NCI-H1436 treated with DMSO at 0.1 percent for 48 hours (cell line): ENCODE measurements at places on chromosomes 4 and X.

- DNase-seq: no peak
Observed at GRCh38 chr4:169030562-169030982, 20.5 kb upstream of the CBR4 start.

DNA sequence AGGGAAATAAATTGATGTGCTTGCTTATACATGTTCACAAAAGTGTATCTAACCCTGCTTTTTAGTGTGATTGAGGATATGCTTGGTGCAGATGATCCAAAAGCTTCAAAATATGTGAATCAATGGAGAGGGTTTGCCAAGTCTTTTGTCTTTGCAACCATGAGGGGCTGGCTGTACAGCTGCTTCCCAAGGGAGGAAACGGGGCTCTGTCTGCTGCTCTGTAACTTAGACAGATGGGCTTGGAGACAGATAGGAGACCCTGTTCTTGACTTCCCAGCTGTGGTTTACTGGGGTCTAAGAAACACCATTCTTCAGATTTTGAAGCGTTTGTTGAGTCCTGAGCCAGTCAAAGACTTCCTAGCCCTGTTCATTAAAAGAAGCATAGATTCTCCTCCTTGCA is 152.3 kb downstream of the DCLK2 start:
- no peak for DNase-seq

DNA sequence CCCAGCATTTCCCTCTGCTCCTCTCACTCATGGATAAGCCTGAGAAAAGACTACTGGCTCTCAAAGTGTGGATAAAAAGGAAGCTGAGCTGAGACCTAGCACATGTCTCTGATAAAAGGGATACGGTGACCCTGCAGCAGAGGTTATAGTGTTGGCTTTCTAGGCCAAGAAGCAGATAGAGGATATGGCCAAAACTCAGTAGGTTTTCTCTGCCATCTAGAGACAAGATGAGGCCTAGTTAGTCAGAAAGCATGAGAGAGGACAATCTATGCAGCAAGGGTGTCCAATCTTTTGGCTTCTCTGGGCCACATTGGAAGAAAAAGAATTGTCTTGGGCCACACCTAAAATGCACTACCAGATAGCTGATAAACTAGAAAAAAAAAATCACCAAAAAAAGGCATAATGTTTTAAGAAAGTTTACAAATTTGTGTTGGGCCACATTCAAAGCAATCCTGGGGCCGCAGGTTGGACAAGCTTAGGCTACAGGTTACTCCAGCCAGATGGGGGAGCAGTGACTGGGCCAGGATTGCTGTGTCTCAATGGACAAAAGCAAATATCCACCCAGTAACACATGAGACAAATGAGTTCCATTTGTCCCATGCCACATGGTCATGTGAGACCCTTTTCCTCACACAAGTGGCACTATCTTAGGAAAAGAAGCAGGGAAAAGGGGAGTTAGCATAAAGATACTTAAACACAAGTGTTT is 411.4 kb downstream of the INPP4B start:
- DNase-seq: no peak

- no peak for DNase-seq
Observed at GRCh38 chr4:126553248-126553647, 1079.5 kb upstream of the INTU start.

DNA sequence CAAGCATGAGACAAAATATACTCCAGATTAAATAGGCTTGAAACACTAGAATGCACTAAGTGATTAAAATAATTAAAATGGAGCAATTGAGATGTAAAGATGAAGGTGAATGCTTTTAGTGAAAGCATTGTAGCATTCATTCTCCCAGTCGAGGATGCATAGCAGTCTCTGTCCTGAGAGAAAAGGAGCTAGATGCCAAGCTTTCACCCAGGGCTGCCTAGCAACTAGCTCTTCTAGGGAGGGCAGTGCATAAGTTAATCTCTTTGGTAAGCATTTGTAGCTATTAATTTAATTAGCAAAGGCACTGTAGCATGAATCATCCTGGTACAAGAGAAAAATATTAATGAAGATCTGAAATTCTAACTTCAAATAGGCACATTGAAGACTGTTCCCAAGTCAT is 1014.8 kb downstream of the C4orf33 start:
- DNase-seq: no peak

- DNase-seq: no peak
Observed at GRCh38 chr4:152073351-152074087, 312.7 kb upstream of the GATB start.

DNA sequence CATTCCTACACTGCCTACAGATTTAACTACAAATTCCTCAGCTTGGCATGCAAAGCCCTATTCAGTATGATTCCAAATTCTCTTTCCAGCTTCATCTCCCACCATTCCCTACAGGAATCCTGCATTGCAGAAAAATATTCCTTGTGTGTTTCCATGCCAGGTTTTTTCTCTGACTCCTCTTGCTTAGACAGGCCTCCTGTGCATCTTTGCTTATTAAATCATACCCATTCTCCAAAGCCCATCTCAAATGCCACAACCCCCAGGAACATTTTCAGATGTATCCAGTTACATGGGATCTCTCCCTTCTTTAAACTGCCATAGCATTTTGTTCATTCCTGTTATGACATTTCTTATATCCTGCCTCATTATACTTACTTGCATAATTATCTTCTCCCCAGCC is 106.4 kb upstream of the GRIA3 start:
- no peak for DNase-seq

- no peak for DNase-seq
Observed at GRCh38 chrX:11504234-11504633, 161.5 kb downstream of the ARHGAP6 start.

DNA sequence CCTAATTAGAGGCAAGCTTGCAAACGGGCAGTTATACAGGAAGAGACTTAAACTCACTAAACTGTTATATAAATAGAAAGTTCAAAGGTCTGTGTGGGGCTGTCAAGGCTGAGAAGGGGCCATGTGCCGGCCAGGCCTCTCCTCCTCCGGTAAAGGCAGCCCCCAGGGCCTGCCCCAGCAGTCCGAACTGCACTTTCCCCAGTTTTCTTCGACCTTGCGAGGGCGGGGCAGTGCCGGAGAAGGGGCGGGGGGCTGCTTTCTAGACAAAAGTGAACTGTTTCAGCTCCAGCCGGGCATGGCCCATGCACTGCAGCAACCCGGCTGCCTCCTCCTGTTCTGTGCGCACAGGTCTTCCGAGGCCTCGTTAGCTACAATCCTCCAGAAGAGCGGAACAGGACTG is 4.1 kb downstream of the AFF2 start:
- DNase-seq: no peak

- DNase-seq: no peak
Observed at GRCh38 chrX:68196939-68197791, 236.1 kb downstream of the OPHN1 start.

DNA sequence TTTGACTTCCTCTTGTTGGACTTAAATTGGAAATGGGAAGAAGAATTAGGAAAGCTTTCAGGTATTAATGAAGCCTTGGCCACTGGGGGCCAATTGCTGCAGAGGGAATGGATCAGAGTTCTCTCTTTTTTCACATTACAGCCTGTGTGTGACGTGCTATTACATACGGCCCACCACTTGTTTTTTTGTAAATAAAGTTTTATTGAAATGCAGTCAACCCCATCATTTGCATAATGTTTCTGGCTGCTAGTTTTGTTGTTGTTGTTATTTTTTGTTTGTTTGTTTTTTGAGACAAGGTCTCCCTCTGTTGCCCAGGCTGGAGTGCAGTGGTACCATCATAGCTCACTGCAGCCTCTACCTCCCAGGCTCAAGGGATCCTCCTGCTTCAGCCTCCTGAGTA is 98.4 kb downstream of the ASMT start:
- no peak for DNase-seq

DNA sequence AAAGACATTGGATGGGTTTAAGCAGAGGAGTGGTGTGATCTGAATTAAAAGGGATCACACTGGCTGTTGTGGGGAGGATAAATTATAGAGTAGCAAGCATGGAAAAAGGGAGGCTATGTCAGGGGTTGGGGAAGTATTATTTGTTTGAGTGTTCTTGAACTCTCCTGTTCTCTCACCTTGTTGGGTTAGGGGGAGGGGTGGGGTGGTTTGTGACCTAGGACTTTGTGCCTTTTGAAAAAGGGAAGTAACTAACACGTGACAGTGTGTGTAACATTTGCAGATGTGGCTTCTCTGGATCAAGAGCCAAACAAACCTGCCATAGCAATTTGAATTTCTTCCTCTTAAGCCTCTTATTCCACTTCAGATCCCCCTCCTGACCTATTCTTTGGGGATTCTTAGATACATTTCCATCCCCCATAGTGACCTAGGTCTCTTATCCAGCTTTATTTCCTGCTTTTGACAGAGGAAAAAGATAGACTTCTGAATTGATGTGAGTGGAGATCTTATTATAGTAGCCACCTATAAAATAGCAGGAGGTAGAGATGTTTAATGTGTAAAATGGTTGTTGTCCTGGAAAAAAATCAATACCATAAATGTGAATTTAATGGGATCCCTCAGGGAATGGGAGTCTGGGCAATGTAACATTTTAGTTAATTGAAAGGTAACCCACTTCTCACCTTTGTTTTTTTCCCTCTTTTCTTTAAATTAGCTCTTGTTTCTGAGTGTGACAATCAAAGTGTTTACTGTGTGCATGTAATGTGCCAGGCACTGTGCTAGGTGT is 120.4 kb downstream of the CT47B1 start:
- DNase-seq: no peak

GRCh38 chr4:108172753-108173598 is 4.2 kb upstream of the LEF1 start:
- no peak for DNase-seq

DNA sequence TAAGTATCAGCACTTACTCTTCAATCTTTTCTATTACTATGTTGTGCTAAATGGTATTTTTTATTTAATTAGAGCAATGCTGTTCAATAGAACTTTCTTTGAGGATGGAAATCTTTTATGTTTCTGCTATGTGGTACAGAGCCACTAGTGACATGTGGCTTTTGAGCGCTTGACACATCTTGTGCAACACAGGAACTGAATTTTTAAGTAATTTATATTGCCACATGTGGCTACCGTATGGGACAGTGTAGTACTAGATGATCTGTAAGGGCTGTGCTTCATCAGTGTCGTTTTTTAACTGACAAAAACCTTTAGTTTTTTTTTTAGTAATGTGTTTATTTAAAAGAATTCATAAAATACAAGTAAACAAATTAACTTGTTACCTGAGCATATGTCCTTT is 22.4 kb downstream of the HPRT1 start:
- DNase-seq: no peak

DNA sequence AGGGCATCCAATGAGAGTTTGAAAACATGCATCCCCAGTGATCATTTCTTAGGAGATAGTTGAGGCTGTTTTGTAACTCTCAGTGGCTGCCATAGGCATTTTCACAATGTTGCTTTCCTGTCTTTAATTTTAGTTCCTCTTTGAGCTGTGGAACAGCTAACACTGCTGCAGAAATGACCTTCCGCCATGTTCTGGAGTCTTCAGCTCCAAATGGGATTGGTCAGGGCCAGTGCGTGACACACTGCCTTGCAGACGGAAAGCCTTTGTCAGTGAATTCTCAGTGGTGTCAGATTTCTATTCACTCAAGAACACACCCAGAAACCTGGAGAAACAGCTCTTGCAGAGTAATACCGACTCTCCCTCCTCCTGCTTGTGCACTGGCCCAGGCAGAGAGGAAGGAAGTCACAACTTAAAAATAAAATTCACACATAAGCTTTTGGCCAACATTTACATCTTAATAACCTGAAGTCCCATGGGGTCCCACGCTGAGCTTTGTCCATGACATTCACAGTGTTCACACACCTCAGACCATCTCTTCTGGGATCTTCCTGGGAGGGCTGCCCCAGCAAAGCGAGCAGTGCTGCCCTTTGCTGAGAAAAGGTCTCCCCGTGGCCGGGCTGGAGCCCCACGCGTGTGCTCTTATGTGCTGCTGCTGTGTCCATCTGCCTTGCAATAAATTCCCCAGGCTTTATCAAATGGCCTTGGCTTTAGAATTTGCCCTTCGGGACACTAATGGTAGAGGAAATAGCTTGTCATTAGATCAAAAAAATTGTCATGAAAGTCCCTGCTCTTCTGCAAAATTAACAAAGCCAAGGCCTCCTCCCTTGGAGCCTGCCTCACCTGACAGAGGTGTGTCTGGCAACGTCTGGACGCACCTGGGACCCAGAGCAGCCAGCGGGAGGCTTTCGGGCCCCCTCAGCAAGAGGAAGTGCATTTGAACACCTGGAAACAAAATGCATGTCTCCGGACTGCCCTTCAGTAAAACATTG is 126.8 kb downstream of the IRF2 start:
- peak; percentile 85 for DNase-seq

- no peak for DNase-seq
Observed at GRCh38 chr4:24933684-24934275, 20.9 kb upstream of the CCDC149 start.

DNA sequence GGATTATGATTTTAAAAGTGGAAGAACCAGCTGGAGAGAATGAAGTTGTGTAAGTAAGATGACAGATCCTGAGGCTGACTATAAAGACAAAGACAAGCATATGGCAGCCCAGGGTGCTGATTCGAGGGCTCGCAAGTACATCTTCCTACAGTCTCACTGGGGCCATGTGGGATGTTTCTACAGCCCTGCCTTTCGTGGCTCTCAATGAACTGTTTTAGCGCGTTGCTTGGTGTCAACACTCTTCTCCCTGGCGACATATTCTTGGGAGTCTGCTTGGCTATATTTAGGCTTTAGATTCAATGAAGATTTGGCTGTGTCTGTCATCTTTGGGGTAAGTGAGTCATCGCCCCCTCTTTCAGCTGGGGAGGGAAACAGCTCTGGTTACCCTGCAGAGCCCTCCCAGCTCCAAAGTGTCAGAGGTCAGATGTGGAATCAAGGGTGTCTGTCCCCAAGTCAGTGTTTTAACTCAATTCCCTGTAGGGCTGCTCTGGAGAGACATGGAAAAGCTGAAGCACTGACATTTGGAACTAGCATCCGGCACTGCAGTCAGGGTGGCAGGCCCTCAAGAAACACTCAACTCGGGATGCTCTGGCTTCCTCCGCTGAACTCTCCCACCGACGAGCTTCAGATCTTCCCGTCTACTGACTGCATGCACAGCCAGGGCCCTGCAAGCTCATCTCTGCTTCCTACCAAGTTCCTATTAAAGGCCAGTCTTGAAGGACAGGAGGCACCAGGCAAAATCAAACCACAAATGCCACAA is 65.7 kb downstream of the GATB start:
- DNase-seq: no peak

- no peak for DNase-seq
Observed at GRCh38 chrX:37995428-37995827, 10.9 kb upstream of the SYTL5 start.

DNA sequence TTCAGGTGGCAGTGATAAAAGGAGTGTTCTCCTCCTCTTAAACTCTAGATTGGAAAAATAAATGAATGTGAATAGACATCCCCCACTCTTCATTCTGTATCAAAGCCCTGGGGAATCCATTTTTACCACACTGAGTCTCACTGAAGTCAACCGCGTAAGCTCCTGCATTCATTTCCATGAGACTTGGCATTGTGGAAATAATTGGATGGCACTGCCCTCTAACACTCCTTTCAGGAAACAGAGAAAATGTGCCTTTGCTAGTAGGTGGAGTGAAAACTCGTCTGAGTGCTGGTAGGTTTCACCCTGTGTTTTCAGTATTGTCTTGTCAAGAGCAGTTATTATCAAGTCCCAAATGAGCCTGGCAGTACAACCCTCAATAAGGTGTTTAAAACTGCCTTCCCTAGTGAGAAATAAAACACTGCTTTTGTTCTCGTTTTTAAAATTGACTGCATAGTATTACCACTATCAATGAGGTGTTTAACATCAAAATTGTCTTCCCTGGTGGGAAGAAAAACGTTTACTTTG is 9.7 kb upstream of the CDKN2AIP start:
- peak; percentile 47 for DNase-seq
